ENCODE measurements at places on chromosomes 3 and 15.

- no peak for DNase-seq
Observed at GRCh38 chr3:131541288-131541687, 38.5 kb upstream of the MRPL3 start.

DNA sequence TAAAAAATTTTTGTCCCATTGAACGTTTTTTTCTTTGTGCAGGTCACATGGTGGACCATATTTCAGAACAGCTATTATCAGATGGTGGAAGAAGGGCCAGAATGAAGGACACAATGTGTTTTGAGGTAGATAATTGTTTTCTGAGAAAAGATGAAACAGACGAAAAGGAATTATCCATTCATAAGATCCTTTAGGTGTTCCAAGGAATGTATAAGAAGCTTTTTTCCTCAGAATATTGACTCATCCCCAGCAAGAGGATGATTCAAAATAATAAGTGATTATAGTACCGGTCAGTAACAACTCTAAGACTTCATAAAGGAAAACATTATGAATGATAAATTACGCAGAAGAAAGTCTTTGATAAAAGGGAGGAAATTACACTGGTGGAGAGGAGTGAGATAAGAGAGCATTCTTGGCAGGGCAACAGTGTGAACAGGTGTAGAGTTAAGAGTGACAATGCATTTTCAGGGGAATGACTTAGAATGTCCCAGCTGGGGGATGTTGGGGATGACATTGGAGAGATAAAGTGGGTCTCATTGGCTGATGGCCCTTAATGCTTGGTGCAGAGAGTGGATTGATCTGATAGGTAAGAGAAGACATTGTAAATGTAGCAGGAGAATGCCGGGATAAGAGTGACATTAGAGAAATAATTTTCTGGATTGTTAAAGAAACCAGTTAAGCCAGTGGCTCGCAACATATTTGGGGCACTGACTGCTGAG lies 27.0 kb upstream of the AQP9 start:
- DNase-seq: no peak

DNA sequence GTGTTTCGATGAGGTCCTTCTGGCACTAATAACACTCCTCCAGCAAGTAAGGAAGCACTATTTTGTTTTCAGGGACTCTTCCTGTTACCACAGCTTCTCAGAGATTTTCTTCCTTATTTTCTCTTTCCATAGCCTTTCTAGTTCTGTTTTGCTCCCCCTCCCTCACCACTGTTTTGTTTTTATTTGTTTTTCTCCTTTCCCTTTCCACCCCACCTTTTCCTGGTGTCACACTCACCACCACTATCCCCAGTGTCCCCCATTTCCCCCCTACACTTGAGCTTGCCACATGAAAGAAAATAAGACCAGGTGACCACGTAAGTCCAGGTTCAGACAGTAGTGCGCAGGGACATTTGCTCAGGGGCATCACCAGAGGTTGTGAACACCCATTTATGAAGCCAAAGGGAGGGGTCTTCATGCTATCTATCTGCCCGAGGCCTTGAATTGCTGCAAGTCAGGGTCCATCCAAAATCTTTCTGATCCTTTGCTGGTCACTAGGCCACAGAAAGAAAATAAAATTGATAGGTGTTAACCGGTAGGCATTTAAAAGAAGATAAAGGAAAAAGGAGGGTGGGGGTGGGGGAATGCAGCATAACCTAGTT lies 1.4 kb upstream of the RFTN1 start:
- no peak for DNase-seq

- DNase-seq: no peak
Observed at GRCh38 chr3:160477750-160478149, 28.2 kb upstream of the TRIM59 start.

DNA sequence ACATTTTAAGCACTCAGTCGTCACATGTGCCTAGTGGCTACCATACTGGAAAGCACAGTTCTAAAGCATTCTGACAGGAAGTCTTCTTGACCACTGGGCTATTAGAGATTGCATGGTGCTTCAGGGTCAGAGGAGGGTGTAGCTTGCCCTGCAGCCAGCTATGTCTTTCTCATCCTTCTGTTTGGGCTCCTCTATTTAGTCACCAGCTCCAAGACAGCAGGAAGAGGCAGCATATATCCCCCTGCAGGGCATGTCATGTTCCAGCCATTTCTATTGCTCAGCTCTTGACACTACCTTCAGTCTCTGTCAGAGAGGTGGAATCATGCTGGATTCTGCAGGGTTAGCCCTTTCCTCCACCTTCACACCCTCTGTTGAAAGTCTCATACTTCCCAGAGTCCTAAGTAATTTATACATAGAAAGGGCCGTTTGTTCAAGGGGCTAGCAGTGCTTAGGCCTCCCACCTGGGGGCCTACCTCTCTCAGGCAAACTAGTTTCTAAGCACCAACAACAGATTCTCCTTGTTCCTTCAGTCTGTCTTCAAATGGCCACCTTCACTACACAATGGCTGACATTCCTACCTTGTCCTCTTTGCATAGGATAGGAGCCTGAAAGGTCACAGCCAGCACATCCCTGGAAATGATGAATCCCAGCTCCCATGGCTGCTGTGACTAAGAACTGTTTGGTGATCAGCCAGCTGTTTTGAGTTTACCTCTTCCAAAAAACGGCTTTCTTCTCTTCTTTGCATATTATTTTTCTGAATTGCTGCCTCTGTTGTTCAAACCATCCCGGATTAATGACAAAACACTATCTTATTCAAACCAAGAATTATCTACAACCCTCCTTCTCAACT lies 115.7 kb upstream of the BFSP2 start:
- DNase-seq: no peak

GRCh38 chr3:60775985-60776384 lies 475.3 kb downstream of the FHIT start:
- no peak for DNase-seq

GRCh38 chr3:86973440-86973839 lies 17.5 kb downstream of the VGLL3 start:
- no peak for DNase-seq

DNA sequence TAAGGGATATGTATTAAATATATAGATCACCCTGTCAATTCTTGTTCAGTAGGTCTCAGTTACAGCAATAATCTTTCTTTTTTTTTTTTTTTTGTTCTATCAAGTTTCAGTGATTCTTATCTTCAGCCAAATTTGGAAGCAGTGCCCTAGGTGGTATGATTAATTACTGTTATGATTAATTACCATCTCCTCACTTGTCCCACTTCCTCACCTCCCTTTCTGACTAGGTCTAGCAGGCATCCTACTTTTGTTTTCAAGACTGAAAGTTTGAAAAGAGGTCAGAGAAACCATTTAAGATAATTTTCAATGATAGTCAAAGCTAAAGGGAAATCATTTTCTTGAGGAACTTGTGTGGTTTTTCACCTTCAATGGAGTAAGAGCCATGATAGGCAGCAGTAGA lies 144.0 kb upstream of the CNTN4 start:
- DNase-seq: no peak

GRCh38 chr3:135141672-135142071 lies 346.6 kb downstream of the EPHB1 start:
- no peak for DNase-seq
